ENCODE measurements at places on chromosomes 11 and 22. TPM values are rescaled to one million over a fixed set of nuclear protein-coding genes. Genes with fewer than 3 reads are reported as not detected.
A peak's percentile ranks its signal among the peaks of the same experiment; 100 is the strongest.

- DNase-seq: no peak
Observed at GRCh38 chr11:125442946-125443345, 53.1 kb downstream of the FEZ1 start.

MMP8 gene
- total RNA-seq: not detected

KCNQ1 gene
- not detected for total RNA-seq

MS4A6A gene
- total RNA-seq: not detected

GAB4 gene
- not detected for total RNA-seq

DNA sequence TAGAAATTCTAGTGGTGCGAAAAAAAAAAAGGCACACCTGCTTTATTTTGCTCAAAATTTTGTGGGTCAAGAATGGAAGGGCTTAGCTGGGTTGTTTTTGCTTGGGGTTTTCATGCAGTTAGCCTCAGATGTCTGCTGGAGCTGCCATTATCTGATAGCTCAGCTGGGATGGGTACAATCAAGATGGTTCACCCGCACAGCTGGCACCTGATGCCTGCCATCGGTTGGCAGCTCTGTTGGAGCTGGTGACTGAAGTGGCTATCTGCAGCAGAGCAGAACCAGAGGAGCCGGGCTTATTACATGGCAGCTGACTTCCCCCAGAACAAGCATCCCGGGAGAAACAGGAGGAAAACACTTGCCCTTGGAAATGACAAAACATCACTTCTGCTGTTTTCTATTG, 12.1 kb upstream of the ELFN2 start:
- no peak for DNase-seq

GRCh38 chr11:103888541-103888951, 147.9 kb upstream of the DDI1 start:
- peak; percentile 10 for DNase-seq

GRCh38 chr11:65787649-65788622, 1.1 kb downstream of the OVOL1 start:
- DNase-seq: peak; percentile 30

DNA sequence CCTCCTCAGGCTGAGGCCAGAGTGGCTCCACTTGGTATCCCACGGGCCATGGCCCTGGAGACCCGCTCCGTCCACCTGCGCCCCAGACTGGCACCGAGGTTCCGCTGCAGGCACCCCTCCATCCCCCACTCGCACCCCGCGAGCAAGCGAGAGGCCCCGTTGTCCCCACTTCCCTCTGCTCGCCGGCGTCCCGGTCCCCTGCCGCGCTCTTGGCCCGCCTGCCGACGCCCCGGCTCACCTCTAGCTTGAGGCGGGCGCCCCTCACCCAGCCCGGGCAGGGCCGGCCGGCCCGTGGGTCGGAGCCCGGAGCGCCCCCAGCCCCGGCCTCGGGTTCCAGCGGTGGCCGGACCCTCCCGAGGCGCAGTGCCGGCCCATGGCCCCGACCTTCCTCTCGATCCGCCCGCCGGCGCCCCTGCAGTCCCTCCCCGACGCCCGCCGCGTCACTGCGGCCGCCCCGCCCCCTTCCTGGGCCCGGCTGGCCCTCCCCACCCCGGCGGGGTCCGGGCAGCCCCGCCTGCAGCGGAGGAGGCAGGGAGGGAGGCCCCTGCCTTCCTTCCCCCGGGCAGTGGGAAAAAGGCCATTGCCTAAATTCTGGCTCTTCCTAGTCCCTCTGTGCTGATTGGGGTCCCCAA, at the start of gene PITPNM1:
Gene PITPNM1, minus strand, starts transcription at position 414 of the 632 bp plus-strand sequence. CDS start 1,183 bp downstream, outside the sequence.
- DNase-seq: peak; percentile 69

GRCh38 chr22:37607935-37608476, 628 bp upstream of the GGA1 start:
- DNase-seq: no peak

AQP11 gene
- total RNA-seq: 2.9 TPM

NRIP3 gene
- total RNA-seq: 12.0 TPM

DNA sequence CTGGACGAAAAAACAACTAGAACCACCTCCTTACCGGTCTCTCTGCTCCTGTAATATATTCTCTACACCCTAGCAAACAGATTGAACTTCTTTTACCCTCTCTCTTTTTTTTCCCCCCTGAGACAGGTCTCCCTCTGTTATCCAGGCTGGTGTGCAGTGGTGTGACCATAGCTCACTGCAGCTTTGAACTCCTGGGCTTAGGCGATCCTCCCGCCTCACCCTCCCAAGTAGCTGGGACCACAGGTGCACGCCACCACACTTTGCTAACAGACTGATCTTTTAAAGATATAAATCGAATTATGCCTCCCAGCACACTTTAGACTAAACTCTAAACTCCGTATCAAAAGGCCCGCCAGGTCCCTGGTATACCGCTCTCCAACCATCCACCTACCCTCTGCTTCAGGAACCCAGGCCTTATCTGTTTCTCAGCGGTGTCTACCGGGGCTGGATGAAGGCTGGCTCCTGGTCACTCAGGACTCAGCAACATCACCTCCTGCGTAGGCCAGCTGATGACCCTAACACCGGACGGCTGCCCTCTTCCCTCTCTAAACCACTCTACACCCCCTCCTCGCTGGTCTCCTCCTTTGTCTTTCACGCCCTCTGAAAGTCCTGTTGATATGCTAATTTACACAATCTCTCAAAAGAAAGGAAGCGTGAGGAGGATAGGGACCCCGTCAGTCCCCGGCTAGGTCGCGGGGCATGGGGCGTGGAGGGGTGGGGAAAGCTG, 745 bp downstream of the C22orf39 start:
- peak; percentile 40 for DNase-seq

DNA sequence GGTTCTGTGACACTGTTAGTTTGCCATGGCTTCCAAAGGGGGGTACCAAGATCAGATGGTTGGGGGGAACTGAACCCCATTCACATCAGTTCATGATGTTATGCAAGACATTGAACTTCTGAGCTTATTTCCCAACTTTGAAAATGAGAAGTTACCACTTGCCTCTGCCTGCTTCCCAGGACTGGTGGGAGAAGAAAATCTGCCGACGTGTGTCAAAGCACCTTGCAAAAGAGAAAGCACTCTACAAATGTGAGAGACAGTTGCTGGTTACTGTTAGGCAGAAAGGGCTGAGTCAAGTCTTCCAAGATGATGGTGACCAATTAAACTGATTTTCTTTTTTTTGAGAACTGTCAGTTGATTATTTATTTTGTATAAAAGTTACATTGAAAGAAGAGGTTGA, 45.6 kb downstream of the SMCO4 start:
- DNase-seq: no peak

- peak; percentile 81 for DNase-seq
Observed at GRCh38 chr11:66388780-66389386, 17.3 kb upstream of the SLC29A2 start.
